ENCODE measurements at places on chromosomes 16 and 17. TPM values are rescaled to one million over a fixed set of nuclear protein-coding genes. Genes with fewer than 3 reads are reported as not detected.
A peak's percentile ranks its signal among the peaks of the same experiment; 100 is the strongest.

CTF1 gene
- polyA plus RNA-seq, result 13.8 TPM

ASIC2 gene
- 0.15 TPM for polyA plus RNA-seq

TPSG1 gene
- polyA plus RNA-seq, result not detected

GRCh38 chr17:46147296-46147695 is 45.9 kb downstream of the KANSL1 start:
- no peak for DNase-seq

ACSM2B gene
- polyA plus RNA-seq, result not detected

DNA sequence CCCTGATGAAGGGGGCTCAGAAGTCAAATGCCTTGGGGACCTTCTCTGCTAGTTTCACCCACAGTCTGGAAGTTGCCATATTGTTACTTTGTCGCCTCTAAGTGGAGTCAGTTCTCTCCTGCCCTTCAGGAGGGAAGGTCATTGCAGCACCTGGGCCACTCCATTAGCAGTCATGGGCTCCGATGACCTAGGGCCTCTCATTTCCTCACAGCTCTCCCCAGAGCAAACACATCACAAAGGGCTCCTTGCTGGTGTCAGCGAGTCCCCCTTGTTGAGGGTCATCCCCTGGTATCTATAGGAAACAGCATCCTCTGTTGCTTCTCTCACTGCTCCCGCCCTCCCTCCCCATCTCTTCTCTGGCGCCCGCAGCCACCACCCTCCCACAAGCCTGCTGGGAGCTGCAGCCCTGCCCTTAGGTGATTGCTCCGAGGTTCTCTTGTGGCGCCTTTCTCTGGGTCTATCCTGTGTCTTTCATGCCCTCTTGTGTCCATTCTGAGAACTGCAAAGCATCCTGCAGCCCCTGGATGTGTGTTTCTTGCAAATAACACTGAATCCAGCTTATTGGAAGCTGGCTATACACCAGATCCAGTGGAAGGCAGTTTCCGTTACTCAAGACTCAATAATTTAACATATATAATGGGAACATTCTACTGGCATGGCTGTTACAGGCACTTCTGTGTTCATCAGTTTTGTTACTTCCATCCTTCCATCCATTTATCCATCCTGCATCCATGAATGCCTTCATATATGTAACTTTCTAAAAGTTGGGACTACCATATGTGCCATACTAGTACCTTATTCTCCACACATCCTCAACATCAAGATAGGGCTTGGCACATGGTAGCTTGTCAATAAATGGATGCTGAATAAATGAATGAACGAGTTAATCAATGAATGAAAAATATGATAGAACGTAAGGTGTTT is 21.2 kb downstream of the PDILT start:
- DNase-seq, result peak; percentile 54

- DNase-seq, result no peak
These were observed 53.9 kb downstream of the TNRC6C start for GRCh38 chr17:78012428-78012827.

YBX2 gene
- 0.17 TPM for polyA plus RNA-seq

DNA sequence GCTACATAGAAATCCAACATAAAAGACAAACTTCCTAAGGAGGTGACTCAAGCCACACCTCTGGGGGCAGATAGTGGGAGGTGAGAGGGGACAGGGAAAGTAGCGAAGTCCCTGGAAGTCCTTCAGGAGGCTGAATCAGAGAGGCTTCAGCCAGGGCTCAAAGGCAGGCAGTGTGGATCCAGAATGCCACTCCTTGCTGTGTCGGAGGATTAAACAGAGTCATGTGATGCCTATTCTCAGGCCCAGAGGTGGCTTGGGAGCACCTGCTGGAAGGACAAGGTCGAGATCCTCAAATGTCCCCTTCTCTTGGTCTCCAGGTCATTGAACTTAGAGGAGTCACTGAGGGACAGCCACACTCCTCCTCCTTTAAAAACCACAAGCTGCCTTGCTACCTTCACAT is 391.1 kb downstream of the SOX9 start:
- no peak for DNase-seq

DNA sequence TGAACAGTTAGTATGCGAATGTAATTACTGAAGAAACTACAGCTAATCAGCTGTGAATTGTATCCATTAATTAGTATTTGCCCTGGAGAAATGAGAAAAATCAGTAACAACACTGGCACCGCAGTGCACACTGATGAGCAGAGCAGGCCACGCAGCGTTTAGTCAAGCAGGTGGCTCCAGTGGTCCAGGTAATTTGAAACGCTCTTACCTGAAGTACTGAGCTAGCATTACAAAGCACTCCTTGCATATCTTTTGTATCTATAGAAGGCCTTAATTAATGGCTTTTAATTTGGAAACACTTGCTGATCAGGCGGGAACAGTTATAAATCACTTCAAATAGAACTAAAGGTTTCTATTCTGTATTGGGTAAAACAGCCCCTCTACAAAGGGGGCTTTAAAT is 76.4 kb downstream of the TOX3 start:
- no peak for DNase-seq

- peak; percentile 12 for DNase-seq
These were observed 2.3 kb downstream of the C17orf58 start for GRCh38 chr17:67993998-67994361.

HOXB13 gene
- polyA plus RNA-seq, result not detected

DNA sequence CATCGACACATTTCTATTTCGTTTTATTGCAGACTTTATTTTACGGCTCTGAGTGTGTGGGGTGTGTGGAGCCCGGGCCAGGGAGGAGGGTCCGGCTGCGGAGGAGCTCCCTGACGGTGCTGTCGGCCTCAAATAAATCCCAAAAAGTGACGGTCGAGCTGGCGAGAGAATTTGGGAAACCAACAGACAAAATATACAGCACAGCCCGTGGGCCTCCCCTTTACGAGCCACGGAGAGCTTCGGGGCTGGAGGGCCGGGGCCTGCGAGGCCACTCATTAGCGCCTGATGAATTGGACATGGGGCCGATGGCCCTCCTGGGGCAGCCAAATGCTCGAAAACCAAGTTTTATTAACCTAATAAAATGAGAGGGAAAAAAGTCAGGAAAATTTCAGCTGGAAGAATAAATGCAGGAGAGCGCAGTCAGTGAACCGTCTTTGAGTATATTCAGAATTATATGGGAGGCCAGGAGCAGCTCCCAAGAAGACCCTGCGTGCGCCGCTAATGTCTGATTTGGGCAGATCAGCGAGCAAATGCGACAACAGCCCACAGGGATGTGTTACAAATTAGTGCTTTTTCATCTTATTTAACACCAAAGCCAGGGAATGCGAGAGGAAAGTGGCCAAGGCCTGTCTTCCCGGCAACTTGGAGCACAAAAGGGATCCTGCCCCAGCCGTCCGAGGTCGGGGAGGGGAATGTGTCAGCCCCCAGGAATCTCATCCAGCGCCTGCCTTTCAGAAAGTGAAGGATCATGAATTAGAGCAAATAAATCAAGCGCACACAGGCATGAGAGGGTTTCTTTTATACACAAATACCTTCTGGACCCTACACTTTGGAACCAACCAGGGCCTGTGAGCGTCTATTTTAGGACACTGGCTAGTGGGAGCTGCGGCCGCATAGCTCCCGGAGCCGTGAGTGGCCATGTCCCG is 249.1 kb downstream of the C16orf95 start:
- DNase-seq, result no peak

DNA sequence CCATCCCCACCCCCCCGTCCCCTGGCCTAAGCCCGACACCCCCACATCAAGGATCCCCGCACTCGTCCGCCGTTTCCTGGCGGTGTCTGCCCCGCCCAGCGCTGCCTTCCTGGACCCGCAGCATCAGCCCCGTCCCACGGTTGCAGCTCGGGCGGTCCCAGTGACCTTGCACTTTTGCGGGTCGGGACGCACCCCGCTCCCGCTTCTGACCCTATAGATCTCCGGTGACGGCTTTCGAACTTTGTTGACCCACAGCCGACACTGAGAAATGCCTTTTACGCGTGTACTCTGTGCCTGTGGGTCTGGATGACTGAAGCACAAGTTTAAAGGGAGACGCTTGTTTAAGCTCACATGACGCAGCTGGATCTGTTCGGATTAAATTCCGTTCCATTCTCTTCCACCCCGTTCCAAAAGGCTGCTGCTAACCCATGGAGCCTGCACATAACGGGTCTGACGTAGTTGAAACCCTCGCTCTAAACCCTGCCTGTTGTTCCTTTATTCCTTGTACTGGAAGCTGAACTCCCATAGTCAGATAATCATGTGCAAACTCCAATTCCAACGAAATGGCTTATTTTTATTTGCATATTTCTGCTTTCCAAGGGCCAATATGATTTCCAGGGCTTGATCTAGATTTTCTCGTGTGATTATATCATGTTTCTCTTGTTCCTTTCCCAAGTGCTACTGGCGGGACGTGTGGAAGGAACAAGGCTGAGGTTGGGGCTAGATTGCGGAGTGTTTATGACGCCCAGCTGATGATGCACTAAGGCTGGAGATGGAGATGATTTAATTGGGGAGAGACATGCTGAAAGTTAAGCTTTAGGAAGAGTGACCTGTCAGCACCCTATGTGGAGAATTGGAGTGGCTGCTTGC is 834 bp downstream of the FLYWCH1 start:
- DNase-seq, result peak; percentile 73

- no peak for DNase-seq
These were observed 12.2 kb downstream of the VASN start for GRCh38 chr16:4383591-4384444.

DNA sequence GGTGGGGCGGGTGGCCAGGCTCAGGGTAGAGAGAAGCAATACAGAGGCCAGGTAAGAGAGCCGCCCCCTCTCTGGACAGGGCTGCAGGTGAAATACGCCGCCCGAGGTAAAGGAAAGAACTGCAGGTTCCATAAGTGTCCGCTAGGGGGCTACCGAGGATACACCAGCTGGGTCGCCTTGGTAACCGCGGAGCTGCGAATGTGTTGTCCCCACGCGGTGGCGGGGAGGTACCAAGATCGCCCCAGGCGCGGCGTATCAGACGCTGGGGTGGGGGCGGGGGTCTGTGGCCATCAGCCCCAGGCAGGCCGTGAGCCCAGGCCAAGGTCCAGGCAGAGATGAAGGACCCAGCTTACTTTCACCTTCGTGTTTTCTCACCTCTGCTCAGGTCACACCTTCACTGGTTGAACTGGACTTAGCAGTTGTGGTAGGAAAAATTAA is 18.4 kb upstream of the ZFP90 start:
- DNase-seq, result peak; percentile 66

DNA sequence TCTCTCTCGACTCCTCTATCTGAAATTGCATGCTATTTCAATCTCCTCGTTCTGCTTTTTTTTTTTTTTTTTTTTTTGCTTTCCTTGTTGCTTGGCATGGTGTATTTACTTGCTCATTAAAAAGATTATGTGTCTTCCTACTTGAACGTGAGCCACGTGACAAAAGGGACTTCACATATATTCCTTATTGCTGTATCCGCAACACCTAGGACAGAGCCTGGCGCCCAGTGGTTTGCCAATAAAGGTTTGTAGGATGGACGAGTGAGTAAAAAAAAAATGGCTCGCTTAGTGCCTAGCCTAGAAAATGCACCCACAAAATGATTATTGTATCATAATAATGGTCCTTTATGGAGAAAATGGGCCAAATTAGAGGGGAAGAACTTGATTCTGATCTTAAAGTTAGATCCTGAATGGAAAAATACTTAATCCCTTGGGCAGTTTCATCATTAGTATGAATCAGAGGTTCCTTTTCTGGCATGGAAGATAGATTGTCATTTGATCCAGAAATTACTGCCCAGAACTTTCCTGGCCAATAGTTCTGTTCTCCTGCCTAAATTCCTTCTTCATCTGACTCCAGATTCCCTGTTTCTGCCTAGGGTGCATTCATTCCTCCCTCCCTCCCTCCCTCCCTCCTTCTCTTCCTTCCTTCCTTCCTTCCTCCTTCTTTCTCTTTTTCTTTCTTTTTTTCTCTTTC is 13.6 kb upstream of the TMEM220 start:
- DNase-seq, result peak; percentile 38

ERN2 gene
- polyA plus RNA-seq, result 0.60 TPM

DNA sequence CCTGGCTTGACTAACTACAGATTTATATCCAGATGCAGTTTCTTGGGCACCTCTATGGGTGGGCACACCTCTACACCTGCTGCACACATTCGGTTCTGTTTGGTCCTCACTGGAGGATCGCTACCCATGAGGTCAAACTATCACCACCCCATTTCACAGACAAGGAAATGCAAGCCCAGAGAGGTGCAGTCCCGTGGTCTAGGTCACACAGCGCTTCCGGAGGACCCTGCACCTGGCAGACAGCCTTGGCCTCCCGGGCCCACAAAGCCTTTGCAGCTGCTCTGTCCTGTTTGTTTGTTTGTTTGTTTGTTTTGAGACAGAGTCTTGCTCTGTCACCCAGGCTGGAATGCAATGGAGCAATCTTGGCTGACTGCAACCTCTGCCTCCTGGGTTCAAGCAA is 39.3 kb upstream of the JPH3 start:
- no peak for DNase-seq

- peak; percentile 93 for DNase-seq
These were observed 109.1 kb downstream of the ZFHX3 start for GRCh38 chr16:72938795-72939164.

EVPLL gene
- polyA plus RNA-seq, result not detected

DNA sequence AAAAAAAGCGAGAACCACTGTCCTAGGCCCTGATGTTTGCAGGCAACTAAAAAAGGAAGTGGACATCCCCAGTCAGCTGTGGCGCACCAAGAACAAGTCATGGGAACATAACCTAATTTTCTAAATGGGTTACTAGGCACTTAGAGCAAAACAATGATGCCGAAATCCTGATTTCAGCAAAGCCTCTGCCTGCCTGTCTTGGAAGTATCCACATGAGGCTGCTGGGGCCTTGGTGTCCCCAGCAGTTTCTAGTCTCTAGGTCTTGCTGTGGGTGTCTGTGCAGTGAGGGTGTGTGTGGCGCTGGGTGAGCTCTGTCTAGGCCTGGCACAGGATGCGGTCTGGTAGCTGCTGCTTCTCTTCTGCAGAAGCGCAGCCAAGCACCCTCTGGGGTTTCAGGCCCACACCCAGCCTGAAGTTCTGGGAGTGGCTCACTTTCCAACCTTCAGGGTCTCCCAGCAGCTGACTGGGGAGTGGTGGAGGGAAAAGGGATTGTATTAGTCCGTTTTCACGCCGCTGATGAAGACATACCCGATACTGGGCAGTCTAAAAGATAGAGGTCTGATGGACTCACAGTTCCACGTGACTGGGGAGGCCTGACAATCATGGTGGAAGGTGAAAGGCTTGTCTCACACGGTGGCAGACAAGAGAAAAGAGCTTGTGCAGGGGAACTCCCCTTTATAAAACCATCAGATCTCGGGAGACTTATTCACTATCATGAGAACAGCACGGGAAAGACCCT is 21.1 kb downstream of the STH start:
- DNase-seq, result no peak

GRCh38 chr17:1629504-1630310 is 1.1 kb upstream of the SLC43A2 start:
- DNase-seq, result peak; percentile 33

TMEM107 gene
- 12.9 TPM for polyA plus RNA-seq

DNA sequence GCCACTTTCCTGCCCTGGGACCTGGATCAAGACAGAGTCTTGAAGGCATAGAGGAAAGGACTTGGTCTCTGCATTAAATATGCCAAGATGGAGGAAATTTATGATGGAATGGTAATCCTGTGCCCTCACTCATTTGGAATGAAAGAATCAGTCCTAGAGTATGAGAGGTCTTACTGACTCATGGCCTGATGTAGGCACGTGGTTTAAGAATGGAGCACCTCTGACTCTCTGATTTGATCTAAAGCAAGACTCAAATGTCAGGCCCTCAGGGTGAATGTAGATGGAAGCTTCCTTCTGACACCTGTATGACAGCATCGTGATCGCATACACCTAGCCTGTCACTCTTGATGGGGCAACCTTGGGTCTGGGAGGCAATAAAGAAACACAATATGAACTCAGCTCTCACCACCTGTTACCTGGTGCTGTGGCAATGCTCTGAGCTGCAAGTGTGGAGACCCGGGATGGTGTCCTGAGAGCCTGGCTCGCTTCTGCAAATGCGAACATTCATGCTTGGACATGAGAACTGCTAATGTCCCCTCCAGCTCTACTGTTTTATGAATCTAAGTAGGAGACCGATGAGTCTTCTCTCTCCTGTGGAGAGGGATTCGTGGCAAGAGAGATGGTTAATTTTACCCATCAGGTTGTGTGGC is 229.9 kb downstream of the ABCC12 start:
- peak; percentile 28 for DNase-seq
